ENCODE measurements at places on chromosomes 1 and 21.

DNA sequence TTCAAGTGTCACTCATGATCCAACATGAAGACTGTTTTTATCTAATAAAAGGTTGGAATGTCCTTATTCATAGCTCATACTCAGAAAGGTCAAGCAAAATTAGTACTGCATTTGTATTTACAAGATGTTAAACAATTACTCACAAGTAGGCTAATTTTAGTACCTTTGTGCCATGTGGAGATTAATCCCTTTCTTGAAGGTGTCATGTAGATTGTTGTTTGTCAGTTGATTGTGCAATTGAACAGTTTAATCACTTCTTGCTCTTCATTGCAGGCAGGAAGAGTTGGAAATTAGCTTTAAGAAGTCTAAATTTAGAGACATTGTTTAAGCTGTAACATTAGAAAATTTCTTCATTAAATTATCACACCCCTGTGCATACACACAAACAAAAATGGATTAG, 847.1 kb downstream of the KCNT2 start:
- DNase-seq: no peak

- peak; percentile 77 for DNase-seq
These were observed 200.9 kb downstream of the DISC1 start for GRCh38 chr1:231827337-231828105.

DNA sequence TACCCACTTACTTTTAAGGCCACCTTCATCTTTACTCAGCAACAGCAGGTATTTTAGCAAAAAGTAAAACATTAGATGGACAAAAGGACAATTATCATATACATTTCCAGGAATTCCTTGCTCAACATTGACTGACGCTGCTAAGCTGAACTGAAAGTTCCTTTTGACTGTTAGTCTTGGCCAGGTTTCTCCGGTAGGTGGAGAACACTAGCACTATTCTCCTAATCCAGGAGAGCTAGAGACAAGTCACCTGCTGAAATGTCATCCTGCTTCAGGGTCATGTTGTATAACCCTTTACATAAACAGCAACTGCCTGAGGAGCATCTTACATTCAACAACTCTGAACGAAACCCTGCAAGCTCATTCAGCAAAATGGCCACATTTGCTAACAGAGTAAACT, 109.0 kb upstream of the ESRRG start:
- no peak for DNase-seq

DNA sequence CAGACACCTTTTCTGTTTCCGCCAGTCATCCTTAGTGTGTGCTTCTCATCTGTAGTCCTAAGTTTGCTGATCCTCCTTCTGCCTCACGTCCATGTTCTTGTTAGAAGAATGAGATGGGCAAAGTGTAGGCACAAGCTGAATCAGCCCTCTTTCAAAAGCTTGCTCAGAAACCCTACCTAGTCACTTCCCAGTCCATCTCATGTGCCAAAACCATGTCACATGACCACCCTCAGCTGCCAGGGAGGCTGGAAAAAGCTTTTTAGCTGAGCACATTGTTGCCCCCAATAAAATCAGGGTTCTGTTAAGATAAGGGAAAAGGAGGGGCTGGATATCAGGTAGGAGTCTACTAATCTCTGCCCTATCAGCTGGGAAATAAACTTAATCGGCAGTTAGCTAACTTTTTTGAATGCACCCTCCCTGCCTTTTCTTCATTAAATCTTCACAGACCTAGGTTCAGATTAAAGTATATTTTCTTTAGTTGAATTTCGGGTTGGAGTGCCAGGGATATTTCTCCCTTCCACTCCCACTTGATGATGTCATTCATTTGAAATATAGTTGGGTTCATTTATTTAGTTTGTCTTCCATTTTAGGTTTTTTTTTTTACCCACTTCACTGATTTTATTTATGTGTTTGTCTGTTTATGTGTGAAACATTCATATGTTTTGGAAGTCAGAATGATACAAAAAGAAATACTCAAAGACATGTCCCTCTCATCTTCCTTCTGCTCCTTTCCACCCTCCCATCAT, 129.2 kb downstream of the ROR1 start:
- DNase-seq: peak; percentile 72

DNA sequence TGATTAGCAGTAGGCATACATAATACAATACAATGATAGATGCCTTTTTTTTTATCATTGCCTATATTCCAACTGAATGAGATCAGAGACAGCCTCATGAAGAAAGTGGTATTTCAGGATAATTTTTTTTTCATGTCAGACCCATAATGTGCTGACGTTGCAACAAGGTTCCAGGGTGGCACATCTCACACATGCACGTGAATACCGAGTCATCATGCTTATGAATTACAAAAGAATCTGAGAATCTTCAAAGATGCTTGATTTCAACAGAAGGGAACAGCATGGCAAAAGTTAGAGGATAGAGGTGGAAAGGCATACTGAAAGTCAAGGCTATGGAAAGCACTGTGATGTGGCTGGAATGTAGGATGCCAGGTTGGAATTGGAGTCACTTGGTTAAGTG, 5.0 kb upstream of the RNF11 start:
- DNase-seq: peak; percentile 3

Data from foreskin fibroblast (primary cell).